ENCODE measurements at places on chromosomes 2 and 18.

- DNase-seq = no peak
Measured at GRCh38 chr2:5562426-5562825, 129.8 kb upstream of the SOX11 start.

DNA sequence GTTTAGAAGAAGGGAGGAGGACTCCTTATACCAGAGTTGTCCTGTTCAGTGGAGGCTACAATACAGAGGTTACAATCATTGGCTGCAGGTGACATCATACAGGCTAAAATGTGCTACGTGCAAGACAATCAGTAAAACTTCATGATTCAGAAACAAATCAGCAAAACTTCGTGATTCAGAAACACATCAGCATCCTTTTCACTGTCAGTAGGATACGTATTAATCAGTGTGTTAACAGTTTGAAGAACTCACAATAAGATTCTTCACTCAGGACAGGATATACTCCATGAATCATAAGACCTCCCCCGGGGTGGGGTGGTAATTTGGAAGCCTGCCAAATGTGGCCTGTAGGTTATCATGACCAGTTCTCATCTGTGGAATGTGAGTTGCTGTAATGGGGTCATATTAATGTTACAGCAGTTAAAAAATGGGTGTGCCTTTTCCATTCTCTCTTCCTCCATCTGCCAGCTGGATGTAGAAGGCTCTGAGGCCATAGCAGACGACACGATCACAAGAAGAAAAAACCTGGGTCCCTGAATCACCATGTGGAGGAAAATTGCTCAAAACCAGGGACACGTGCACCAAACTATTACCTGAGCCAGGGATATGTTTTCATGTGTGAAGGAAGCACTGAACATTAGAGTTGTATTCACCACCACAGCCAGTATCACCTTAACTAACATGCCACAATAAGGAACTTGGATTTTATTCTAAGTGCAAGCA, 134.8 kb upstream of the CREB1 start:
- DNase-seq = peak; percentile 28

GRCh38 chr2:173349287-173349686, 5.4 kb upstream of the CDCA7 start:
- DNase-seq = no peak

GRCh38 chr2:60530660-60531281, 22.7 kb downstream of the BCL11A start:
- no peak for DNase-seq

DNA sequence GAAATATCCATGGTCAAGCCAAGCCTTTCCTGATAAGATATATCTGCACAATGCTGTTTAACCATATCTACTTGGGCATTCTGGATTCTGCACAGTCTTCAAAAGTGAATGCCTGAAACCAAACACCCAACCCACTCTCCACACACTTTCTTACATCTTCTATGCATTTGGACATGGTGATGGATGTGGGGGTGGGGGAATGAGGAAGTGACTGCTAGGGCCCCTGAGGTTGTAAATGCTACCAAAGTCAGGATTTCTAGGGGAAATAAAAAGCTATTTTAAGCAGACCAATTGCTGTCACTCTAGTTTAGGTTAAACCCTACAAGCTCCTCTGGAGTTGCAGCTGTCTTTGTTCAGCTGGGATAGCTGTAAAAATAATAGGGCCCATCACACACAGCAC, 26.7 kb upstream of the TGFA start:
- no peak for DNase-seq

DNA sequence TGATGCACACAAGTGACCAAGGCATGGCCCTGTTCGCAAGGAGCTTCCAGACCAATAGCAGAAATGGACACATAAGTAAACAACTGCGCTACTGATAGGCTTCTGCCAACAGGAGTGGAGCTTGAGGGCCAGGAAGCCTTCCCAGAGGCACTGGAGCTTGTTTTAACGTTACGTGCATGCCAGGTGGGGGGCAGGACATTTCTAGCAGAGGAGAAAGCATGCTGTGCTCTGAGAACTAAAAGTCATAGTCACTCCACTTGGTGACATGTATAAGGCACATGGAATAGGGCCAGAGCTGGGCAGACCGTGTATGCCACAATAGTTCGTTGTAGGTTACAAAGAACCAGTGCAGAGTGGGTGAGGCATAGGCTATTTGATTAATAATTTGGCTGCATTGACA, 184.2 kb downstream of the NEDD4L start:
- no peak for DNase-seq

- no peak for DNase-seq
Measured at GRCh38 chr2:88692187-88692586, 714 bp downstream of the RPIA start.

GRCh38 chr18:61706276-61706915, 186.4 kb downstream of the RNF152 start:
- DNase-seq = no peak

GRCh38 chr2:221103930-221104329, 468.2 kb downstream of the EPHA4 start:
- DNase-seq = no peak

DNA sequence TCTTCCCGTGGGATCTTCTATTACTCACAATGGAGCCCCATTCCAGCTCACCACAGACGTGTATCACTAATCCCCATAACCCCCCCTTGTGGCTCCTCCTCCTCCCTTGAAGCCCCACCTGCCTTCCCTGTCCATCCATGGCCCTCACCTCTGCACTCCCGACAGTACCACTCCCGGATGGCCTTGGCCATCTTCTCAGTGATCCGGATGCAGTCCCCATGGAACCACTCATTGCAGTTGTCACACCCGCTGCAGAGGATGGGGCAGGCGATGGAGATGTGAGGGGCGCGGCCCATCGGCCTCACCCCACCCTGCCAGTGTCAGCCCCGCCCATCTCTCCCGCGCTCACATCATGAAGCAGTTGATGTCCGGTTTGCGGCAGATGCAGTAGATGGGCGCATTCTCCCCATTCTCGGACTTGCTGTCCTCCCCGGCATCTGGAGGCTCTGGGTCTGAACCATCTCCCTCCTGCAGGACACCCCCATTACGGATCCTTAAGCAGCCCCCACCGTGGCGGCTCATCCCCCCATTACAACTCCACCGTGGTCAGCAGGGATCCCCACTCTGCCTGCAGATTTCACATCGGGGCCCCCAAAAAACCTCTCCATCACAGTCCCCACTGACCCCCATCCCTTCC, 983 bp downstream of the CXXC1 start:
- DNase-seq = no peak

DNA sequence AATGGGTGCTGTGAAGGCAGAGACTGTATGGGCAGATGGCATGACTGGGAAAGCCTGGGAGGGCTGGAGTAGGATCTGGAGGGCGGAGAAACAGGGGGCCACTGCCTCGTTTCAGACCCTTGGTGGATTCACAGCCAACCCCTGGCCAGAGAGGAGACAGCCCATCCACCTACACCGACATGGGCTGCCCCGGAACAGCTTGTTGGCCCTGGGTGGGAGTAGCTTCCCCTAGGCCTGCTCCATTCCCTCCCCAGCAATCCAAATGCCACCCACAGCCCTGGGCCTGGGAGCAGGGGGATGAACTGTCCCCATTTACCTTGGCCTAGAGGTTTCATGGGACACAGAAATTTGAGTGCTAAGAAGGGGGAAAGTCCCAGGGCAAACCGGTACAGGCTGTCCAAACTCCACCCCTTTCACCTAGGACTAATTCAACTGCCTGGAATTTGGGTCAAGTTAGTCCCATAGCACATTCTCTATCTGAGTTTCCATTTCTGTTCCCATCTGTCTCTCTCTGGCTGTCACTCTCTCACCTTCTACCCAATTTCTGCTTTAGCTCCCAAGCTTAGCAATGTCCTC, 37.0 kb downstream of the LBH start:
- DNase-seq = no peak

GRCh38 chr2:32262105-32262504, 2.6 kb downstream of the NLRC4 start:
- no peak for DNase-seq

DNA sequence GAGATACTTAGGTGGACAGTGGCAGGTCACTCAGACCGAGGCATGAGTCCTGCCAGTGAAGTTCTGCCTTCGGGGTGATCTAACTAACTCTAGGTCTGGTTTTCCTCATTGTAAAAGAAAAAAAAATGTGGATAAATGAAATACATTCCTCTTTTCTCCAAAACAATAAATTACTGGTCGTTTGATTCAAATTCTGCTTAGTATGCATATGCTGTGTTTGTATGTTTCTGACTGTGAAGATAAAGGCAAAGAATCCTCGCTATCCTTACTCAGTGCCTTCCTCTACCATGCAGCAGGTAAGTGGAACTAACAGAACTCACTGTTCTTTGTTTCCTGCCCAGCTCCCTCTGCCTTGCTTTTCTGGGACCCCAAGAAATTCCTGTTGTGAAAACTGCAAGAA, 330.1 kb downstream of the SUCLG1 start:
- no peak for DNase-seq

DNA sequence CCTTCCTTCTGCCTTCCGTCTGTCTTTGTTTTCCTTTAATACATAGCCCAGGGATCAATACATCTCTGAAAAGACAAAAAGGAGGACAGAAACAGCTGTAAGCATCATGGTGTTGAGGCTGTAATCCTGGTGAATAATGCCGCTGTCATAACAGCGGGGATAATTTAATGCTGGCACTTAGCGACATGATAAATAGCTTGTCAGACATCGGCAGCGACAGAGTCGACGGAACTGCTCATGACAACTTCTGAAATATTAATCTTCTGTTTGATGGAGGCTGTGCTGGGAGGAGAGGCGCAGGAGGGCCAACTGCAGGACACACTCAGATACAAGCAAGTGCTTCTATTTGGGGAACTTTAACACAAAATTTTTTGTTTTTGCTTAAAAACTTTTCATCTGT, 602.2 kb downstream of the GALR1 start:
- no peak for DNase-seq

DNA sequence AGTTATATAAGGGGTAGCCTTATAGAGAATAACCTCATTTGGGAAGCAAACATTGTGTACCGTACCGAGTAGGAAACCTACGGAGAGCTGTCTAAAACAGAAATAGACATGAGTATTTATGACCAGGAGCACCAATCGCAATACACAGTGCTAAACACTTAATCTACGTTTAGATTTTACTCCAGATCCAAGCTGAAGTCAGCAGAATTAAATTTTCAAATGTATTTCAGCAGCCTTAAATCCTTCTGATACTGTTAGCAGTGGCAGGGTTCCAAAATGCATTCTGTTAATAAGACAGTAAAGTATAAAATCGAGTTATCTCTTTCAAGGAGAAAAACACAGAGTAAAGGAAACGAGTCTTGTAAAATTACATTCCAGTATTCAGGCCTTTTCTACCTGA, 118.1 kb upstream of the ZNF521 start:
- no peak for DNase-seq

- DNase-seq = no peak
Measured at GRCh38 chr2:227447606-227448005, 24.4 kb upstream of the AGFG1 start.

DNA sequence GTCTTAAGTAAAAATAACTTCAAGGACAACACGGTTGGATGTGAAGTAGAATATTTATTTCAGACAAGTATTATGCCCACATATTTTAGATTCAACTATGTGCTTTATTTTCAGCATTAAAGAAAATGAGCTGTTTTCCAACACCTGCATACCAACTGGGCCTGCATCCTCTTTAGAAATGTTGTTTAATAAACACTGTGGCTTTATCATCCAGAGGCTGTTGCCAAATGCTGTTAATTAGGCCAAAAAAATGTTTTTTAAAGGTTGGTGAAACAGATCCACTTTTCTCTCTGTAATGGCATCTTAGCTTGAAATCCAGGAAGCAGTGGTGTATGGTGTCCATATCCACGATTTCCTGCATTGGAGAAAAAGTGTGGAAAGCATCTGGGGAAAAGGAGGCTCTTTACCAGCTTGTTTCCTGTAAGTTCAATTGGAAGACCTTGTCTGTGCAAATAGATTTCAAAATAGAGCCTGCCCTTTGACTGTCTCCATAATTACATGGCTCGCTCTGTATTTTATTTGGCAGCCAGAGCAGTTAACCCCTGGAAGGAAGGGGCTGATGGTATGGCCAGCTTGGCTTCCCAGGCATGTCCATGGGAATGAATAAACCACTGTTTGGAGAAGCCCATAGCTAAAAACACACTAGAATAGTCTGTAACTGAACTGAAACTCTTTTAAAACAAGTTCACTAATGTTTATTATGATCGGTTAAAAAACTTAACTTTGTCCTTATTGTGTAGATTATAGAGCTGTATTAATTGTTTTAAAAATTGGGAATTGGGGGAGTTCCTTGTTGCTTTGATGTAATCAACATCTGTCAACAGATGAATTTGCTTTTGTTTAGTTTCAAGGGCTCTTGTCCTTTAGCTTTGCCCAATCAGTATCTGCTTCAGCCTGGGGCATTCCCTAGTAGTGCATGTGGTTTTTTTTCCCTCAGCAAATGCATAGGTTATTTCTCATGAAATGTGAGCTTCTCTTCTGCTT, 33.0 kb upstream of the DLX1 start:
- no peak for DNase-seq

DNA sequence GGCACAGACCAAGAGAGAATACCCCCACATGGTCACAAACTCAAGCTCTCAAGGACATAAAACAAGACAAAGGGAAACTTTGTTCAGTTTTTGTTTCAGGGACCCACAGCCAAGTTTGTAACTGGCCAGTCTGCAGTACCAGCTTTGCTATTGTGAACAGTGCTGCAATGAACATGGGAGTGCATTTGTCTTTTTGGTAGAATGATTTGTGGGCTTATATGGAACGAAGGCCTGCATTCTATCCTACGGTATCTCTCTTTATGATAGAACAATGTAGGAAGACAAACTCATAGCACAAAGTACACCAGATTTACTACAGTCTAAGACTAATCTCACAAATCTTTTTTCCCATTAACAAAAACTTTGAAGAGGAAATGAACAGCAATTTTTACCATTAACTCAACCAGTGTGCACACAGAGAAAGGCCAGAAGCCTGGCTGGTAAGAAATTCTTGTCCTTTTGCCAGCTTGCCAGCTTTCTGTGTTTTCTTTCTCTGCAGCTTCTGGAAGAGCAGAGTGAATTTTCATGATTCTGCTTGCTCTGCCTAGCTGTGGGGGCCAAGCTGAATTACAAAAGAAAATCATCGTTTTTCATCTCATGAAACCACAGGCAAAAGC, 37.1 kb upstream of the FEZ2 start:
- no peak for DNase-seq

DNA sequence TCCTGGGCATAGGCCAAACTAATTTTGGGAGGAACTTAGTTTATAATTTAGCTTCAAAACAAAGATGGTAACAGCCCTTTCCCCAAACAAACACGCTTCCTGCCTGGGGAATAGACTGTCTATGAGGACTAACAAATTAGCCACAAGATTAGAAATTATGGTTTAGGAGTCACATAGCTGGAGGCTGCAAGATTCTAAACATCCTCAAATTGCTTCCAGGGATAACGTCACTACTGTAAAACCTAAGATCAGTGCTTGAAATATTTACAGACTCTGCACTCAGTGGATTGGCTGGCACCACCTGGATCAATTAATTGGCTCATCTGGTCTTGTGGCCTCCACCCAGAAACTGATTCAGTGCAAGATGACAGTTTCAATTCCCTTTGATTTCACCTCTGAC, 118.0 kb upstream of the TACR1 start:
- DNase-seq = no peak

DNA sequence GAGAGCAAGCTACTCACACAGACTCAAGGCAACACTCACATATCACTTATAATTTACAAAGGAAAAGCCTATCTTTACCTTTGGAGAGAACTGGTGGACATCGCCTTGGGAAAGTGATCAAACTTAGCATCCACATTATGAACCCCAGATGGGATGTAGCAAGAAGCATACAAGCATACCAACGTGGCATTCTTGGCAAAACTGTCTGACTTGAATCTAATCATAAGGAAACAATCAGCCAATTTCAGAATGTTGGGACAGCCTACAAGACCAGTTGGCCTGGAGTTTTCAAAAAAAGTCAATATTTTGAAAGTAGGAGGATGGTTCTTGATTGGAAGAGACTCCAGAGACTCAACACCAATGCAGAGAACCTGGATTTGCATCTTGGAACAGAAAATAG, 79.1 kb upstream of the PMAIP1 start:
- no peak for DNase-seq
